Esophagus mucosa (tissue), 1 donor: ENCODE measurements at places on chromosomes 1 and 21. TPM values are rescaled to one million over a fixed set of nuclear protein-coding genes. Genes with fewer than 3 reads are reported as not detected.

- ATAC-seq: no peak
Observed at GRCh38 chr21:45836268-45836655, 145.3 kb upstream of the COL6A1 start.

The LCE3D gene
- total RNA-seq: 7.7 TPM

GRCh38 chr1:6178751-6179563 lies 1.2 kb downstream of the CHD5 start:
- ATAC-seq: no peak

The RIT1 gene
- 35.7 TPM for total RNA-seq

GRCh38 chr1:170768929-170769328 lies 105.0 kb downstream of the PRRX1 start:
- ATAC-seq: no peak

GRCh38 chr1:150365941-150366340 lies 2.0 kb downstream of the RPRD2 start:
- no peak for ATAC-seq

The FCGR1A gene
- 0.40 TPM for total RNA-seq

The B4GALT2 gene
- 40.1 TPM for total RNA-seq

The GJC2 gene
- 0.44 TPM for total RNA-seq

The NDC1 gene
- 15.9 TPM for total RNA-seq

The ALX3 gene
- not detected for total RNA-seq

- ATAC-seq: no peak
Observed at GRCh38 chr1:12272770-12273169, 42.9 kb downstream of the VPS13D start.

The LMX1A gene
- total RNA-seq: 0.04 TPM

DNA sequence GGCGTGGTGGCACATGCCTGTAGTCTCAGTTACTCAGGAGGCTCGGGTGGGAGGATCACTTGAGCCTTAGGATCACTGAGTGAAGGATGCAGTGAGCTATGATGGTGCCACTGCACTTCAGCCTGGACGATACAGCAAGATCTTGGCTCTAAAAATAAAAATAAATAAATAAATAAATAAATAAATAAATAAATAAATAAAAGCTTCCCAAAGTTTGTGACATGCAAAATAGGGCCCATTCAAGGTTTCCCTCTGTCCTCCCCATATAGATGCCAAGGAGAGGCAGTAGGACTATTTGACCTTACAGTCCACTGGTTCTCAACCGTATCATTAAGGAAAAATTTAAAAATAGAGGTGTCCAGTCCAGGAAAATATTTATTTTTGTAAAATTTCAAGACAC lies 41.2 kb downstream of the ZBTB8OS start:
- no peak for ATAC-seq

DNA sequence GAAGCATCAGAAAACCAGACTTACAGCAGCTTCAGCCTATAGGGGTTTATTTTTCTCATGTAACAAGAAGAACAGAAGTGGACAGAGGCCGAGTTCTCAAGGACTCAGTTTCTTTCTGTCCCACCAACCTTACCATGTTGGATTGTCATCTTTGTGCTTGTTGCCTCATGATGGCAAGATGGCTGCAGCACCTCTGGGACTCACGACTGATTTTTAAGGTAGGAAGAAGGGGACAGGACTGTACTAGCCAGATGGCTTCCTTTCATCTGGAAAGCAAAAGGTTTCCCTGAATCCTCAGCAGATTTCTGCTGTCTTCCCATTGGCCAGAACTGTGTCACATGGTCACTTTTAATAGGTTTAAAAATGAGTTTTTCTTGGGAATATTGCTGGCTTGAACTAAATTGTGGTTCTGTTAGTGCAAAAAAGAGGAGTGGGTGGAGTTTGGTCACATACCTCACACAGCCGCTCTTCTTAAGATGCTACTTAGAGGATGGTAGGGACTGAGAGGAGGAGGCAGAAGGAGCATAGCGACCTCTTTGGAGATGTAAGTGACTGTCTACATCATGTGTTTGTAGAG lies 48.1 kb upstream of the ENAH start:
- ATAC-seq: no peak

The SHC1 gene
- total RNA-seq: 68.0 TPM
